ENCODE measurements at places on chromosomes 2 and 18.

DNA sequence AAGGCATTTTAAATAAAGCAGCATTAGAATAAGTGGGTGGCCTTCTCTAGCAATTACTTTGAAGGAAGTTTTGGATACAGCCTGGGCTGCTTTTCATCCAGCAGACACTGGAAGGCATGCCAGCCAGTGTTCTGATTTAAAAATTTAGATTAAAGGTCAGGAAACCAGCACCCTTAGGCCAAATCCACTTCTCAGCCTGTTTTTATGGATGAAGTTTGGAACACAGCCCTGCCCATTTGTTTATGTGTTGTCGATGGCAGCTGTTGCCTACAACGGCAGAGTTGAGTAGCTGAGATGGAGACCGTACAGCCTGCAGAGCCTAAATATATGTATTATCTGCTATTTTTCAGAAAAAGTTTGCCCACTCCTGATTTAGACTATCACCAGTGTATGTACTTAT, 313.6 kb upstream of the ACVR2A start:
- no peaks in the 10 kb centered on the region for H3K27me3 ChIP-seq
- no peaks in the 10 kb centered on the region for H3K36me3 ChIP-seq
- ATAC-seq, result no peak

DNA sequence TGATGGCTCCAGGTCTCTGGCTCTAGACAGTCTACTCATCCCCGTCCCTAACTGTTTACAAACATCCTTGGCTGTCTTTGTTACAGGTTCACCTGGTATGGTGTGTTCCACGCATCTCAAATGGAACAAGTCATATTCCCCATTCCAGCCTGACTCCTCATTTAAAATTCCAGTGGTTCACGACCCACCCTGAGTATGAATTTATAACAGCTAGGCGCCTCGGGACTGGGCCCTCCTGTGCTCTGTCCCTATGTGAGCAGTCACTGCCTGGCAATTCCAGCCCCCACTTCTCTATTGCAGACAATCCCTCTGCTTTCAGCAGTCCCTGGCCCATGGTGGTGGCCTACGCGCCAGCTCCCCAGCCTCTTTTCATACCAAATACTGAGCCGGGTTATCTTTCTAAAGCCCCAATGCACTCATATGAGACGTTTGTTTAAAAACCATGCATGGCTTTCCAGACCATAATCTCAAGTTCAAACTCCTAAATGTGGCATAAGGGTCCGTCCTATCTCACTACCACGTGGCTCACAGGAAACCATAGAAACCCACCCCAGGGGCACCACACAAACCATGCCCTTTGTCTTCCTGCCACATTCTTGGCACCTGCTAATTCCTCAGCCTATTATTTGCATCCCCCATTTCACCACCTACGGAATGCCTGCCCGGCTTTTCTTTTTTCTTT, 1.6 kb downstream of the SERPINB8 start:
- peak overlapping the region; percentile 97 for H3K27ac ChIP-seq
- H3K4me1 ChIP-seq, result peaks cover 58% of the 10 kb centered on the region
- H3K36me3 ChIP-seq, result no peaks in the 10 kb centered on the region
- peak overlapping the region; percentile 93 for H3K4me3 ChIP-seq
- no peaks in the 10 kb centered on the region for H3K27me3 ChIP-seq

DNA sequence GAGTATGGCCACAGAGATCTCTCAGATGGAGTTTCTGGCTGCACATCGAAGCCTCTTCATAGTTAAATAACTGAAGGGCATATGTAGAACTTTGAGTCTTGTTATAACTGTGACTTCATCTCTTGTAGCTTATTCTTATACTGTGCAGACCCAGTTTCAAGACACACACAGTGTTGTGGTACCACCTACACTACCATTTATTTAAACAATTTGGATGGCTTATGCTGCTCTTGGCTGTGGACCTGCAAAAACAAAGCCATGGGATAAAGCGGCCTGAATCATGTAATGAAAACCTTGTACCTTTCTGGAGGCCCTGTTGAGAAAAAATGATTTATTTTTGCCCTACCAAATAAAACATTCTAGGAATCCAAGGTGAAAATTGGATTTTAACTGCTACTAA, 262.8 kb upstream of the RASGRP3 start:
- no peaks in the 10 kb centered on the region for H3K36me3 ChIP-seq
- no peak overlapping the region for H3K27ac ChIP-seq
- no peak overlapping the region for H3K4me3 ChIP-seq
- peaks cover 31% of the 10 kb centered on the region for H3K27me3 ChIP-seq
- H3K4me1 ChIP-seq, result peaks cover 7% of the 10 kb centered on the region

GRCh38 chr18:76528477-76529432, 33.7 kb upstream of the ZNF516 start:
- H3K27me3 ChIP-seq, result peaks cover 39% of the 10 kb centered on the region
- peak; percentile 47 for ATAC-seq
- H3K4me3 ChIP-seq, result peak overlapping the region; percentile 50
- H3K27ac ChIP-seq, result no peak overlapping the region
- H3K36me3 ChIP-seq, result no peaks in the 10 kb centered on the region

- peak overlapping the region; percentile 87 for H3K4me3 ChIP-seq
- peaks cover 35% of the 10 kb centered on the region for H3K4me1 ChIP-seq
- H3K36me3 ChIP-seq, result peaks cover 8% of the 10 kb centered on the region
- ATAC-seq, result no peak
- H3K27me3 ChIP-seq, result no peaks in the 10 kb centered on the region
- peak overlapping the region; percentile 88 for H3K27ac ChIP-seq
Observed at GRCh38 chr2:47907039-47907781, 912 bp upstream of the FBXO11 start.

DNA sequence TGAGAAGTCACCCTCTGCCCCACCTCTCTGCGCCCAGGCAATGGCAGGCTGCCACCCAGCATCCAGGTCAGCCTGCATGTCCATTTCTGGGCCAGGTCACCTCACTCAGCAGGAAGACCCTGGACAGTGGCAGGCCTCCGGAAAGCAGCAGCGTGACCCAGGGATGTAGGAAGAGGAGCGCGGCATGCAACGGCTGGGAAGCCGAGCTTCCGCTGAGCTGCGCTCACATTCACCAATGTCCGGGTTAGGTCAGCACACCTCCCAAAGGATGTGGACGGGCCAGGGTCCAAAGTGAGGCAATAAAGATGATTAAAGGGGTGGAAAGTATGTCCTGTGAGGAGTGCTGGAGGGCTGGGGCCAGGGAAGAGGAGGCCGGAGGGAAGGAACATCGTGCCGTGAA, 174.5 kb downstream of the CTIF start:
- no peaks in the 10 kb centered on the region for H3K27me3 ChIP-seq
- H3K36me3 ChIP-seq, result peaks cover 8% of the 10 kb centered on the region
- ATAC-seq, result no peak
- H3K27ac ChIP-seq, result no peak overlapping the region
- no peak overlapping the region for H3K4me3 ChIP-seq

- no peaks in the 10 kb centered on the region for H3K27me3 ChIP-seq
- no peak for ATAC-seq
- H3K36me3 ChIP-seq, result no peaks in the 10 kb centered on the region
- no peak overlapping the region for H3K27ac ChIP-seq
- no peaks in the 10 kb centered on the region for H3K4me1 ChIP-seq
- no peak overlapping the region for H3K4me3 ChIP-seq
Observed at GRCh38 chr2:34909992-34910705, 1311.0 kb upstream of the FAM98A start.

DNA sequence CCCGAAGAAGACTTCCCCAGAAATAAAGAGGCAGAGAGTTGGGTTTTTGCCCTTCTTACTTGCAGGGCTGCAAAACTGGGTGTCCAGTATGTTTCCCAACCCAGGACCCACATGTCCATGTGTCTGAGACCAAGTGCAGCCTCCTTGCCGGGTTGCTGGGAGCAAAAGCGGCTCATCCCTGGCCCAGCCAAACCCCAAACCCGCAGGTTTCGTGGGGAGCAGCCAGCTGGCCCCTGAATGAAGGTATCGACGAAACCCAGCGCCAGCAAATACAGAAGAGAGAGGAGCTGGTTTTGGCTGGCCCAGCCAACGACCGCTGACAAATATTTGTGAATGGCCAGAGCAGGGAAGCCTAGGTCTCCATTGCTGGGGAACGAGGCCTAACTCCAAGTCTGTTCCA, 197.1 kb downstream of the SMAD7 start:
- H3K27me3 ChIP-seq, result no peaks in the 10 kb centered on the region
- H3K4me1 ChIP-seq, result peaks cover 19% of the 10 kb centered on the region
- ATAC-seq, result no peak
- peaks cover 10% of the 10 kb centered on the region for H3K36me3 ChIP-seq
- H3K27ac ChIP-seq, result no peak overlapping the region

GRCh38 chr2:205746420-205746785, 64.1 kb downstream of the NRP2 start:
- peaks cover 4% of the 10 kb centered on the region for H3K36me3 ChIP-seq
- H3K4me3 ChIP-seq, result no peak overlapping the region
- ATAC-seq, result no peak
- no peaks in the 10 kb centered on the region for H3K4me1 ChIP-seq
- no peak overlapping the region for H3K27ac ChIP-seq

DNA sequence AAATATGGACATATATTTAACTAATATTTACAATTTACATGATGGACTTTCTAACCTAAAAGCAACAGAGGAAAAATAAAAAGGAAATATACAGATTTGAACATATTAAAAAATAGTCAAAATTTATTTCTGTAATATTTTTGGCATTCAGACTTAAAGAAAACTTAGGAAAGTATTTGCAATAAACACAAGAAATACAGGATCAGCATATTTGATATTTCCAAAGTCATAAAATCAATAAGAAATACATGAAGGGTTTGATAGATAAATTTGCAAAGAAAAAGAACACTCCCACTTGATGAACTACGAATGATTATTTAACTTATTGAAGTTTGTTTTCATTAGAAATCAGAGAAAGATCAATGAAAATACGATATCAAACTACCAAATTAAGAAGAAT, 48.6 kb upstream of the CD302 start:
- no peaks in the 10 kb centered on the region for H3K4me1 ChIP-seq
- H3K27ac ChIP-seq, result no peak overlapping the region
- ATAC-seq, result no peak
- H3K36me3 ChIP-seq, result peaks cover 71% of the 10 kb centered on the region

DNA sequence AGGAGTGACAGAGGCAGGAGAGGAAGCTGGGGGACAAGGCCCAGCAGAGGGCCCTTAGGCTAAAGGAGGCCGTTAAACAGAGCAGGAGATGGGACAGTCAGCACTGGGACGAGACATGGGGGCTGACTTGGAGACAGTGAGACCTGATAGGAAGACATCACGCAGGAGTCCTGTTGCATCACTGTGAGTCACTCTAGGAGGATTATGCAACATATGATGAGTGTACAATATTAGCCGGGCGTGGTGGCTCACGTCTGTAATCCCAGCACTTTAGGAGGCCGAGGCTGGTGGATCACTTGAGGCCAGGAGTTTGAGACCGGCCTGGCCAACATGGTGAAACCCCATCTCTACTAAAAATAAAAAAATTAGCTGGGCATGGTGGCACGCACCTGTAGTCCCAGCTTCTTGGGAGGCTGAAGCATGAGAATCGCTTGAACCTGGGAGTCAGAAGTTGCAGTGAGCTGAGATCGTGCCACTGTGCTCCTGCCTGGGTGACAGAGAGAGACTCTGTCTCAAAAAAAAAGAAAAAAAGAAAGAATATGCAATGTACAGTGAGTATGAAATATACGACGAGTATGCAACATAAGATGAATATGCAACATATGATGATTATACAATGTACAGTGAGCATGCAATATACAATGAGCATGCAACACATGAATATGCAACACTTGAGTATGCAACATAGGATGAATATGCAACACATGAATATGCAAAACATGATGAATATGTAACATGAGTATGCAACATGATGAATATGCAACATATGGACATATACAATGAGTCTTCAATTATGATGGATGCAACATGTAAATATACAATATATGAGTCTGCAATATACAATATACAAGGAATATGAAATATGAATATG, 83.3 kb upstream of the ID2 start:
- peaks cover 29% of the 10 kb centered on the region for H3K27me3 ChIP-seq
- H3K36me3 ChIP-seq, result no peaks in the 10 kb centered on the region
- H3K4me1 ChIP-seq, result peaks cover 15% of the 10 kb centered on the region
- no peak overlapping the region for H3K4me3 ChIP-seq
- H3K27ac ChIP-seq, result no peak overlapping the region

- H3K27ac ChIP-seq, result no peak overlapping the region
- H3K4me1 ChIP-seq, result no peaks in the 10 kb centered on the region
- H3K4me3 ChIP-seq, result no peak overlapping the region
- no peaks in the 10 kb centered on the region for H3K36me3 ChIP-seq
- ATAC-seq, result no peak
Observed at GRCh38 chr18:43367895-43368294, 90.6 kb upstream of the SYT4 start.

GRCh38 chr2:131125195-131125757, 20.1 kb downstream of the PLEKHB2 start:
- H3K27me3 ChIP-seq, result no peaks in the 10 kb centered on the region
- peaks cover 72% of the 10 kb centered on the region for H3K36me3 ChIP-seq
- H3K27ac ChIP-seq, result no peak overlapping the region
- ATAC-seq, result no peak
- no peak overlapping the region for H3K4me3 ChIP-seq

DNA sequence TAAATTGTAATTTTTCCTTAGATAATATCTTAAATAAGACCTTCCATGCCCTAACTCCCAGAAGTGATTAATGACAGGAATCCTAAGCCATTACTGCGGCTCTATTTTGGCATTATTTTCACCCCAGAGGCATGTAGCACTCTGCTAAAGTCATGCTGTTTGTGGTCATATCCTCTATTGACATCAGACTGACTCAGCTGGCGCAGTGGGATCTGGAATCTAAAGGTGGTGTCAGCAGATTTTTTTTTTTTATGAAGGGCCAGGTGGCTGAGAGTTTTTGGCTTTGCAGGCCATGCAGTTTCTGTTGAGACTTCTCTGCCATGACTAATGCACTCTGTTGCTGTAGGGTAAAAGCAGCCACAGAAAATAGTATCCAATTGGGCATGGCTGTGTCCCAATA, 64.1 kb upstream of the ACVR1C start:
- H3K27ac ChIP-seq, result no peak overlapping the region
- no peaks in the 10 kb centered on the region for H3K27me3 ChIP-seq
- no peak for ATAC-seq
- no peaks in the 10 kb centered on the region for H3K36me3 ChIP-seq
- no peak overlapping the region for H3K4me3 ChIP-seq
- no peaks in the 10 kb centered on the region for H3K4me1 ChIP-seq

DNA sequence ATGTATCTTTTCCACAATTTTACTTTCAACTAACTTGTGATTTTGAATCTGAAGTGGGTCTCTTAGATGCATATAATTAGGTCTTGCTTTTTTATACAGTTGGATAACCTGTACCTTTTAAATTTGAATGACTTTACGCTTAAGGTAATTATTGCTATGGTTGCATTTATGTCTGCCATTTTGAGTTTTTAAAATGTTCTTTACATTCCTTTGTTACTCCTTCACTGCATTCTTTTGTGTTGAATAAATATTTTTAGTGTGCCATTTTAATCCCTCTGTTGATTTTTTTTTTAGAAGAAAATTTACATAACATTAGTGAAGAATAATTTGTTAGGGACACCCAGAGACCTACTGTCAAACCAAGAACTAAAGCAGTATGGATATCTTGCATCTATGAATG, 65.3 kb downstream of the BIRC6 start:
- no peaks in the 10 kb centered on the region for H3K27me3 ChIP-seq
- peaks cover 62% of the 10 kb centered on the region for H3K36me3 ChIP-seq
- H3K4me1 ChIP-seq, result peaks cover 66% of the 10 kb centered on the region
- no peak overlapping the region for H3K27ac ChIP-seq

GRCh38 chr2:240567137-240567871, 980 bp upstream of the RNPEPL1 start:
- peaks cover 19% of the 10 kb centered on the region for H3K36me3 ChIP-seq
- peak overlapping the region; percentile 89 for H3K4me3 ChIP-seq
- no peaks in the 10 kb centered on the region for H3K27me3 ChIP-seq
- peak overlapping the region; percentile 97 for H3K27ac ChIP-seq
- H3K4me1 ChIP-seq, result peaks cover 69% of the 10 kb centered on the region

- H3K27me3 ChIP-seq, result peaks cover 55% of the 10 kb centered on the region
- ATAC-seq, result no peak
- H3K36me3 ChIP-seq, result no peaks in the 10 kb centered on the region
- no peaks in the 10 kb centered on the region for H3K4me1 ChIP-seq
- no peak overlapping the region for H3K27ac ChIP-seq
Observed at GRCh38 chr2:219562049-219563020, 9.0 kb downstream of the OBSL1 start.
